MCF 10A (cell line): ENCODE measurements at places on chromosomes 4 and X. TPM values are rescaled to one million over a fixed set of nuclear protein-coding genes. Genes with fewer than 3 reads are reported as not detected.

DNA sequence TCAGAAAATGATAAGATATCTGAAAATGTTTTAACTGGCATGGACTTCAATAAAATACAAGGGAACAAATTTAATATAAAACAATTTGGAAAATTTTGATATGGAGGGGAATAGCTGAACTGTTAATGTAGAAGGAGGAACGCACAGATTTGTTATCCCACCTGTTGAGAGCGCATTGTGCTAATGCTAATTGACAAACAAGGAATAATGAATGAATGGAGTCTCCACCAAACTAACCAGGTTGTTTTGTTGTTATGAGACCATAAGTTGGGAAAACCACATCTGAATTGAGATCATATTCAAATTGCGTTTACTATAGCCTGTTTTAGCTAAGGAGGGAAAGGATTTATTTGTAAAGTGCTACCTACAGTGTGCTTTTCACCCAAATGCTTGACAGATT is 195.6 kb downstream of the ADGRL3 start:
- DNase-seq = no peak
- H3K4me1 ChIP-seq = peaks cover 9% of the 10 kb centered on the region
- no peaks in the 10 kb centered on the region for H3K36me3 ChIP-seq
- H3K27me3 ChIP-seq = no peaks in the 10 kb centered on the region

DNA sequence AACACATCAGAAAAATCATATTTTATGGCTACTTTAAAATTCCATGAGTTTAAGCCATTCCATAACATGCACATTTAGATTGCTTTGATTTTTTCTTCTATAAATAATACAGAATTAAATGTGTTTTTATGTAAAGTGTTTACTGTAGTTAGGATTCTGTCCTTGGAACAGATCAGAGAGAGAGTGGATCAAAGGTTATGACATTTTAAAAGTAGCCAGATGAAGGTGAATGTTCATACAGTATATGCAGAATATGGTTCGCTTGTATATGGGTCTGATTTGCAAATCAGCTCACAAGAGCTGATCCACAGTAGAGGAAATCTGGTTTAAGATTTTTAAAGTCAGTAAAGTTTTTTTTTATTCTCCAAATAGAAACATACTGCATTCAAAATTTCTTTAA is 7.2 kb upstream of the PALLD start:
- no peak for DNase-seq
- no peaks in the 10 kb centered on the region for H3K36me3 ChIP-seq
- no peak overlapping the region for H3K27ac ChIP-seq
- no peak overlapping the region for H3K4me3 ChIP-seq
- H3K4me1 ChIP-seq = peaks cover 16% of the 10 kb centered on the region

- no peak overlapping the region for H3K27ac ChIP-seq
- DNase-seq = no peak
- H3K4me3 ChIP-seq = no peak overlapping the region
- H3K36me3 ChIP-seq = peaks cover 59% of the 10 kb centered on the region
- no peaks in the 10 kb centered on the region for H3K4me1 ChIP-seq
Observed at GRCh38 chrX:3627594-3627993, 85.9 kb downstream of the PRKX start.

DNA sequence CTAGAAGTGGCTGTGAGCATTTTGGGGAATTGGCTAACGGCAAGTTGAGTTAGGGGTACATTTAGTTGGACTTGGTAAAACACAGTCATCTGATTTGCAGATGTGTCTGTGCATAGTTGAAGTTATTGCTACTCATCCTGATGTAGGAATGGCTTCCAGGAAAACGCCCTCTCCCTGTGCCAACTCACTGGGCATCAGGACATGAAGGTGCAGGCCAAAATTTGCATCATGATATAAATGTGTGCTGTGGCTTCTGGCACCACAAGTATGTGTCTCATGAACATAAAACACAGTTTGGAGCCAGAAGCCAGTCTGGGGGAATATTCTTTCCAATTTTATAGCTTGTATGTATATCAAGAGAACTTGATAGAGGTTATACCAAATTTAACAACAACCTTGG is 54.2 kb upstream of the CBR4 start:
- H3K4me1 ChIP-seq = no peaks in the 10 kb centered on the region
- no peak for DNase-seq
- H3K4me3 ChIP-seq = no peak overlapping the region
- no peaks in the 10 kb centered on the region for H3K36me3 ChIP-seq
- no peak overlapping the region for H3K27ac ChIP-seq

DNA sequence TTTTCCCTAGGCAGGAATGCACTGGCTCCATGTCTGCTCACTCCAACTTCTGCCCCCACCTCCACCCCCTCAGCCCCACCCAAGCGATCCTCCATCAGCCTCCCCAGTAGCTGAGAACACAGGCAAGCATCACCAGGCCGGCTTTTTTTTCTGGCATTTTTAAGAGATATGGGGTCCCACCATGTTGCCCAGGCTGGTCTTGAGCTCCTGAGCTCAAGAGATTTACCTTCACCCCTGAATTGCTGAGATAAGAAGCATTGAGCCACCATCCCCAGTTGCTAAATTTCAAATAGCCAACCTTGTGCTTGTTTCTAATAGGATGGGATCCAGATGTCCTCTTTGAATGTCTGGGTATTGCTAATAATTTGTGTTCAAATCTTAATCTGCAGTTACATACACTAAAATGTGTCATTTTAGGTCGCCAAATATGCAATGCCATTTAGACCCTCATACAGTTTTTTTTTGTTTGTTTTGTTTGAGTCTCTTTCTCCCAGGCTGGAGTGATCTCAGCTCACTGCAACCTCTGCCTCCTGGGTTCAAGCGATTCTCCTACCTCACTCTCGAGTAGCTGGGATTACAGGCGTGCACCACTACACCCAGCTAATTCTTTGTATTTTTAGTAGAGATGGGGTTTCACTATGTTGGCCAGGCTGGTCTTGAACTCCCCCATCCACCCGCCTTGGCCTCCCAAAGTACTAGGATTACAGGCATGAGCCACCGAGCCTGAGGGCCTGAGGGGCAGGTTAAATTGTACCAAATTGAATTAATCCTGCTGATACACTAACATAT is 8.8 kb downstream of the LARP7 start:
- no peaks in the 10 kb centered on the region for H3K27me3 ChIP-seq
- peaks cover 10% of the 10 kb centered on the region for H3K4me1 ChIP-seq
- H3K4me3 ChIP-seq = no peak overlapping the region

DNA sequence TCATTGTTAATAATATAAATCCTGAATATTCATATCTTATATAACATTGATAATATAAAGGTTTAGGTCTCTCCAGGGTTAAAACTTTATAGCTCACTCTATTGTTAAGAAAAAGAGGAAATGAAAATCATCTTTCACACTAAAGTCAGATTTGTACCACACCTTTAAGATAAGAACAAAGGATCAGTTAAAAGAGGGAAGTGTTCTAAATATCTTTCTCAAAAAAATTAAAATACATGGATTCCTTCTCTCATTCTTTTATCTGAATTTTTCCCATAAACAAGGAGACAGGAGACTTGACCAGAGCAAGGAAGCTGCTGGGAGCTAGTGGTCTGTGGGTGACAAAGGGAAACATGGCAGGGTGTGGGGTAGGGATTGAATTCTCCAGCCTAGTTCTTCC is 323.0 kb upstream of the CPXCR1 start:
- H3K27ac ChIP-seq = no peak overlapping the region
- H3K27me3 ChIP-seq = no peaks in the 10 kb centered on the region
- no peak for DNase-seq
- H3K4me3 ChIP-seq = no peak overlapping the region
- H3K36me3 ChIP-seq = no peaks in the 10 kb centered on the region

DNA sequence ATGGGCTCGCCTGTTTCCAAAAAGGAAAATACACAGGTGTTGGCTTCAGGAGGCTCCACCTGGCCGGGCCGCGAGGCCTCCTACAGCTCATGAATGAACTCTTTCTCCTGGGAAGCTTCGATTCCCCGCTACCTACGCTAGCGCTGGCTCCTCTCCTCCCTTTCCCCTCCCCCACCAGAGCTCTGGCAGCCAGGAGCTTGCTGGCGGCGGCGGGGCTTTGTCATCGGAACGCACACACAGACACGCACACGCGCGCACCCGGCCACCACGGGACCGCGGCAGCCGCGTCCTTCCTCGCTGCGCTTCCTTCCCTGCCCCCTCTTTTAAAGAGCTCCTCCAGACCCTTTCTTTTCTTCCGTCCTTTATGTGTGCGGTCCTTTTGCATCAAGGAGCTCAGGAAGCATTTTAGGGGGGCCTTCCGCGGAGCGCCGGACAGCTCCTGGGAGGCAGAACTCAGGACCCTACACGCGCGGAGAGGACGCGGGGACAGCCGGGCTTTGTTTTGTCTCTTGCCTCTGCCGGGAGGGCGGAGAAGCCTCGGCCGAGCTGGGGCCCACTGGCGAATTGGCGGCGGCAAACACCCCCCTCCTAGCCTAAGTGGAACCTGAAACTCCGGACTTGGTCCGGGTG is 70.2 kb upstream of the BCOR start:
- DNase-seq = no peak
- peaks cover 45% of the 10 kb centered on the region for H3K27me3 ChIP-seq
- no peaks in the 10 kb centered on the region for H3K4me1 ChIP-seq

DNA sequence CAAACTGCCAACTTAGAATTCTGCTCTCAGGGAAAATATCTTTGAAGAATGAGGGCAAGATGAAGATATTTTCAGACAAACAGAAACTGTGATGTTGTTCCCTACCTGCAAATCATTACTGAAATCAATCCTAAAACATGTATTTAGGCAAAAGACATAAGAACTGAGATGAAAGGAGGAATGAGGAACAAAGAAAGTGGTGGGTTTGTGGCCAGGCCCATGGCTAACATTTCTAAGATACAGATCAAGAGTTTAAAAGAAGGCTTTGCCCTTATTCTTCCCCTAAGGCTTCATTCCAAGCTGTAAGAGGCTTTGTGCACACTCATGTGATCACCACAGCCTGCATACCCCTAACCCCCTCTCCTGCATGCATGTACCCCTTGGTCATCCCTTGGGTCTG is 46.5 kb downstream of the ADGRG2 start:
- no peak overlapping the region for H3K27ac ChIP-seq
- no peak overlapping the region for H3K4me3 ChIP-seq
- no peaks in the 10 kb centered on the region for H3K4me1 ChIP-seq
- no peaks in the 10 kb centered on the region for H3K36me3 ChIP-seq
- H3K27me3 ChIP-seq = no peaks in the 10 kb centered on the region
- no peak for DNase-seq

- no peak for DNase-seq
- no peaks in the 10 kb centered on the region for H3K36me3 ChIP-seq
- no peaks in the 10 kb centered on the region for H3K4me1 ChIP-seq
- H3K27ac ChIP-seq = no peak overlapping the region
- H3K27me3 ChIP-seq = no peaks in the 10 kb centered on the region
Observed at GRCh38 chrX:117092641-117093040, 629.9 kb upstream of the CT83 start.

DNA sequence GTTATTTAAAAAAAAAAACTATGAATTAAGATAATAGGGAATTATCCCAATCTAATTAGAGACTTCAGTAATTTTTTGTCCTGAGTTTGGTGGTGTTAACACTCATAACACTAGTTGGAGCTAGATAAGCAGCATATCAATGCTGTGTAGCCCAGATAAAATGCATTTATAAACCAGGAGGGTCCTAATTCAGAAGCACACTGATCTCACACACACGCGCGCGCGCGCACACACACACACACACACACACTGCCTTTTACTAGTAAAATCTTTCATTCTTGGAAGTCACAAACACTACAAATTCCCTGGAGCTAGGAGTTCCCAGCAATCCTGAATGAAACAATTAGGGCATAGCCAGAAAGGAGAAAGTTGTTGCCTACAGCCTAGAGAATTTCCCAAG is 3.2 kb downstream of the UNC5C start:
- H3K27ac ChIP-seq = no peak overlapping the region
- peaks cover 6% of the 10 kb centered on the region for H3K4me1 ChIP-seq
- H3K4me3 ChIP-seq = no peak overlapping the region
- H3K27me3 ChIP-seq = peaks cover 47% of the 10 kb centered on the region
- DNase-seq = no peak

DNA sequence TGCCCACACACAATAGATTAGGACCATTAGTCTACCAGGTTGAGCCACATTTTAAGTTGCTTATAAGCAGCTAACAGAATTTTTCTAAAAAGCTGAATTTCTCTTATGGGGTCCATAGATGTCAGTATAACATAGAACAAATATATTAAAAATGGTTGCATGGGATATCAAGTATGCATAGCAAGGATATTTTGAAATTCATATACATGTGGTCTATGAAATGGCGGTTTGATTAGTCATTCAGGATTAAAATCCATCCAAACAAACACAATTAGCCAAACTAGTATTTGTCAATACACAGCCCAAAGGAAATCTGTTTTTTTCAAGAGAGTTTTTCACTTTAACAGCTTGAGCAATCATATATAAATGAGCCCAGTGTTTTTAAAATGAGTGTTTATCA is 33.5 kb upstream of the AMOT start:
- peak; percentile 31 for DNase-seq
- peaks cover 53% of the 10 kb centered on the region for H3K27me3 ChIP-seq
- H3K27ac ChIP-seq = no peak overlapping the region
- H3K4me3 ChIP-seq = no peak overlapping the region
- H3K4me1 ChIP-seq = no peaks in the 10 kb centered on the region

DNA sequence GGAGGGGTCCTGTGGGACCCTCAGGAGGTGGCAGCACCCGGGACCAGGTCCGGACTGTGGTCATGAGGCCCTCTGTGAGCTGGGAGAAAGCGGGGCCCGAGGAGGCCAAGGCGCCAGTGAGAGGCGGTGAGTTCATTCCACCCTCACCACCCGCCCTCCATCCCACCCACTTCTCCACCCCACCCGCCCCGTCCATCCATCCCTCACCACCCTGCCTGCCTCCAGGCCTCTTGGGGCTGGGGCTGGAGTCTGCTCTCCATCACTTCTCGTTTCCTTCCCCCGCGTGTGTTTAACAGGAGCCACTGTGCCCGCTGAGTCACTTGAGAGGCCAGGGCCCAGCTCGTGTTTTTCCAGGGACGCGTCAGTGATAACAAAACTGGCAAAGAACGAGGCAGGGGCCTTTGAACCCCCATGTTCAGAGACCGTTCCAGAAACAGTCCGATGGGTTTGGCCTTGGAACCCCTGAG is 6.2 kb downstream of the SH3TC1 start:
- H3K36me3 ChIP-seq = peaks cover 4% of the 10 kb centered on the region
- DNase-seq = no peak
- no peaks in the 10 kb centered on the region for H3K27me3 ChIP-seq
- H3K4me1 ChIP-seq = peaks cover 22% of the 10 kb centered on the region
- no peak overlapping the region for H3K27ac ChIP-seq
- H3K4me3 ChIP-seq = no peak overlapping the region

CCSER1 gene
- total RNA-seq = 0.63 and 0.74 TPM in 2 replicates

FAT4 gene
- total RNA-seq = 6.4 and 6.6 TPM in 2 replicates

P2RY10 gene
- total RNA-seq = not detected in 2 replicates

CNOT6L gene
- 45.8 and 47.3 TPM in 2 replicates for total RNA-seq

PPP4R3C gene
- not detected in 2 replicates for total RNA-seq

RASGEF1B gene
- 4.8 and 5.4 TPM in 2 replicates for total RNA-seq
